ENCODE measurements at places on chromosomes 12 and 14. TPM values are rescaled to one million over a fixed set of nuclear protein-coding genes. Genes with fewer than 3 reads are reported as not detected.

GRCh38 chr12:26953447-26953846 lies 15.2 kb downstream of the FGFR1OP2 start:
- no peak overlapping the region for H3K4me3 ChIP-seq
- H3K4me1 ChIP-seq = no peaks in the 10 kb centered on the region
- H3K27me3 ChIP-seq = no peaks in the 10 kb centered on the region
- H3K36me3 ChIP-seq = peaks cover 9% of the 10 kb centered on the region
- H3K27ac ChIP-seq = no peak overlapping the region
- DNase-seq = peak; percentile 28

DNA sequence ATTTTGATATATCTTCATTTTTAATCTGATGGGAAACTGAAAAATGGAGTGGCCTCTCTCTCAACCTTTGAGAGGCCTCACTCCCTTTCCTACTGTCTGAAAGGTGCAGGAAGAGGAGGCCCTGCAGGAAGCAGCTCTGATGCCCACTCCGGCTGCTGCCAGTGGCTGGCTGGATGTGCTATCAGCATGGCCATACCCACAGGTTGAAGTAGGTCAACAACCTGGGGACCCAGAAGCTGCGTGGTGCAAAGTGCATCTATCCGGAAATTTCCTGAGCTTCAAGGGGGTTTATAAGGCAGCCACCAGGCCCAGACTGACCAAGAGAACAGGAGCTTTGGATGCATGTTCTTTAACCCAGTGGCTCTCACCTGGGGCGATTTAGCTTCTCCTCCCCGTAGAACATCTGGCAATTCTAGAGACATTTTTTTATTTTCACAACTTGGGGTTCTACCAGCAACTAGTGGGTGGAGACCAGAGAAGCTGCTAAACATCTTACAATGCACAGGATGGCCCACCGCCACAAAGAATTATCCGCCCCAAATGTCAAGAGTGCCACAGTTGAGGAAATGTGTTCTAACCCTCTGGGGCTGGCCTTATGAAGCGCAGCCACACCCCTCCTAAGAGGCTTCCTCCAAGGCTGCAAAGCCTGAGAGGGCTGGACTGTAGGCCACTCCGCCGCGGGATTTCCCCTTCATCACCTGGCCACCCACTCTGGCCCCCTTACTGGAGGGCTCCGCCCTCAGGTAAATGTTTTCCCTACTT lies 8.2 kb upstream of the BATF start:
- no peaks in the 10 kb centered on the region for H3K36me3 ChIP-seq
- H3K4me1 ChIP-seq = no peaks in the 10 kb centered on the region
- H3K27ac ChIP-seq = no peak overlapping the region
- no peak overlapping the region for H3K4me3 ChIP-seq
- H3K27me3 ChIP-seq = peaks cover 21% of the 10 kb centered on the region

- H3K4me1 ChIP-seq = no peaks in the 10 kb centered on the region
- DNase-seq = no peak
- H3K27ac ChIP-seq = no peak overlapping the region
- H3K36me3 ChIP-seq = no peaks in the 10 kb centered on the region
Observed at GRCh38 chr14:40909906-40910305, 696.8 kb upstream of the LRFN5 start.

ASCL1 gene
- total RNA-seq = not detected

SLC7A7 gene
- 1.4 TPM for total RNA-seq

- no peak overlapping the region for H3K27ac ChIP-seq
- H3K27me3 ChIP-seq = no peaks in the 10 kb centered on the region
- no peaks in the 10 kb centered on the region for H3K4me1 ChIP-seq
- H3K4me3 ChIP-seq = no peak overlapping the region
- no peak for DNase-seq
Observed at GRCh38 chr12:78321696-78322095, 491.0 kb downstream of the NAV3 start.

DNA sequence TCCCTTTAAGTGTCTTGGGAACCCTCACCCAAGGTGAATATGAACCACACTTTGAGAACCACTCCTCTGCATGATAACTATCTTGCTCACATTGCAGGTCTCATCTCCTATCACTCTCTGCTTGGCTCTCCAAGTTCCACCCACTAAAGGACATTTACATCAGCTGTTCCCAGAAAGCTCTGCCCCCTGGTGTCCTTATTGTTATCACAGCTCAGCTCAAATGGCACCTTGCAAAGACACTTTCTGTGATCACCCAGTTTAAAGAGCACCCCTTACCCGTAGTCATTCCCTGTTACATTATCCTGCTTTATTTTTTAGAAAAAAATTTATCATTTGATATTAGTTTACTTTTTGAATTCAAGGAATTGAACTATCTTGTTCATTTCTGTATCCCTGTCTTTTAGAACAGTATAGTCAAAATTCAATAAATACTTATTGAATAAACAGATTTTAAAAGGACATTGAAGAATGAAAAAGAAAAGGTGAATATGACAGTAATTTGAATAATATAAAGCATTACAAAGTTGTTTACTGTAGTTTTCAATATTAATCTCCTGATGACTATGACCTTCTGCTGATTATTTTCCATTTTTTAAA lies 20.5 kb upstream of the GUCY2C start:
- DNase-seq = peak; percentile 37
- no peak overlapping the region for H3K4me3 ChIP-seq
- no peaks in the 10 kb centered on the region for H3K36me3 ChIP-seq

SMIM41 gene
- total RNA-seq = not detected

- H3K27me3 ChIP-seq = no peaks in the 10 kb centered on the region
- no peak for DNase-seq
- no peak overlapping the region for H3K4me3 ChIP-seq
Observed at GRCh38 chr12:18361433-18361832, 100.1 kb downstream of the PIK3C2G start.

- no peak overlapping the region for H3K27ac ChIP-seq
- no peaks in the 10 kb centered on the region for H3K4me1 ChIP-seq
- no peaks in the 10 kb centered on the region for H3K36me3 ChIP-seq
- H3K4me3 ChIP-seq = no peak overlapping the region
Observed at GRCh38 chr12:16112612-16113560, 164.6 kb downstream of the SLC15A5 start.

GRCh38 chr12:24900196-24900595 lies 48.7 kb downstream of the BCAT1 start:
- H3K4me3 ChIP-seq = no peak overlapping the region
- no peak overlapping the region for H3K27ac ChIP-seq
- H3K27me3 ChIP-seq = no peaks in the 10 kb centered on the region
- no peak for DNase-seq

DNA sequence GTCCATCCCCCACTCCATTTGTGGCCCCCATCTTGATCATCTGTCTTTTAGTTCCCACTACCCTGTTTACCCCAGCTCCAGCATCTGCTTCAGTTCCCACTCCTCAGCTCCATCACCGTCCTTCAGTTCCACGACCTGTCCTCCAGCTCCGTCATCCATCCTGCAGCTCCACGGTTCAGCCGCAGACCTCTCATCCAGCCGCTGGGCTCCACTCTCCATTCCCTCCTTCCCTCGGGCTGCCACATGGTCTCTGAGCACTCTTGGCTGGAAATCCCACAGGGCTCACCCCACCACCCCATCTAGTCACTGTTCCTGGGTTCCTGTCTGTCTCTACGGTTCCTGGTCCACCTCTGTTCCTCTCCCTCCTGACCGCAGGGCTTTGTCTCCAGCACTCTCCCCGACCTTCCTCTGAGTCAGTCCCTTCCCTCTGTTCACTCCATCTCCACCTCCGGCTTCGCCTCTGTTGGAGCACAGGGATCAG lies 3.3 kb upstream of the P3H3 start:
- DNase-seq = peak; percentile 52
- no peaks in the 10 kb centered on the region for H3K36me3 ChIP-seq
- H3K27ac ChIP-seq = no peak overlapping the region
- no peak overlapping the region for H3K4me3 ChIP-seq
- H3K4me1 ChIP-seq = peaks cover 22% of the 10 kb centered on the region

GRCh38 chr14:21219561-21220111 lies 49.6 kb downstream of the HNRNPC start:
- DNase-seq = no peak
- H3K36me3 ChIP-seq = peaks cover 40% of the 10 kb centered on the region
- peaks cover 16% of the 10 kb centered on the region for H3K4me1 ChIP-seq
- no peak overlapping the region for H3K4me3 ChIP-seq

DNA sequence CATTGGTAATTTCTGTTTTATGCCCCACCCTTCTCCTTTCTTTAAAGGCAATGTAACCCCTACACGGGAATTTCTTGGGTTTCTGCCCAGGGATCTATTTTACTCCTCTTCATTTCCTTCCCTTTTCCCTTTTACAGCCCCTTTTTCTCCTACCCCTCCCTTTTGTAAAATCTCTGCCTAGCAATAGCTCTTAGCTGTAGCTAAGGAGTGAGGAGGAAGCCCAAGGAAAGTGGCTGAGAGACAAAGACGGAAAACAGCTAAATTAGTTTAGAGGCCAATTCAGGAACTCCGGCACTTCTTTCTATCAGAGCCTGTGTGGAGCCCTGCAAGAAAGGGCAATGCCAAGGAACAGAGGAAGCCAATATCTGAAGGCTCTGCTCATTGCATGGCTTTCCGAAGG lies 40.3 kb downstream of the SOCS2 start:
- H3K27ac ChIP-seq = no peak overlapping the region
- H3K4me1 ChIP-seq = peaks cover 5% of the 10 kb centered on the region
- H3K36me3 ChIP-seq = no peaks in the 10 kb centered on the region

- peak; percentile 82 for DNase-seq
- H3K36me3 ChIP-seq = no peaks in the 10 kb centered on the region
- H3K27ac ChIP-seq = no peak overlapping the region
Observed at GRCh38 chr14:102272392-102272791, 32.6 kb downstream of the MOK start.

SLC25A47 gene
- not detected for total RNA-seq
